ENCODE measurements at places on chromosomes 1 and 21.

DNA sequence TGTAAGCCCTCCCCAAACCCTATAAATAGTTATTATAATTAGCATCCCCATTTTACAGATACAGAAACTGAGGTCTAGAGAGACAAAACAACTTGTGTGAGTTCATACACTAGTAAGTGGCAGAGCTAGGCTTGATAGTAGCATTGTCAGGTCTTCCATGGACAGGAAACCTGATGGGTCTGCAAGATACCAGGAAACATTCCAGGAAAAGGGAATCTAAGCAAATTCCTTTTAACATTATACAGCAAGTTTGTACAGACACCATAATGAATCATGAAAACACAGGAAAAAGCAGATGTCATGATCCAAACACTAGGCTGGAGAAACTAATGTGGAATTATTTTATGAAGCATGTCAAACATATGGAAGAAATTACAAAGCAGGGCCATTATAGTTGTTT, 89.1 kb upstream of the KCNK2 start:
- DNase-seq: no peak

DNA sequence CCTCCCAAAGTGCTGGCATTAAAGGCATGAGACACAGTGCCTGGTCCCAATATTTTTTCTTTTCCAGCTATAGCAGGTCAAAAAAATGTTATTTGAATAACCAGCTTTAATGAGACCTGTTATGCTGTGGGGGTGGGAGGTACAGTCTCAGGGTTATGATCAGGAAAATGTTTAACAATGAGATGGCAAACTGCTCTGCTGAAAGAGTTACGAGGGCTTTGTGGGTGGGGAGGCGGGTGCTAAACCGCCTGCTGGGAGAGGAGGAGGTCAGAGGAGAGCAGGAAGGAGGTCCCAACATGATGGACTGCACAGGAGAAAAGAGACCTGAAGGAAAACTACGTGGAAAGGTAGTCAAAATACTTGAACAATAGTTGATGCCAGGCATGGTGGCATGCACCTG, 126.0 kb upstream of the B3GALT2 start:
- no peak for DNase-seq

DNA sequence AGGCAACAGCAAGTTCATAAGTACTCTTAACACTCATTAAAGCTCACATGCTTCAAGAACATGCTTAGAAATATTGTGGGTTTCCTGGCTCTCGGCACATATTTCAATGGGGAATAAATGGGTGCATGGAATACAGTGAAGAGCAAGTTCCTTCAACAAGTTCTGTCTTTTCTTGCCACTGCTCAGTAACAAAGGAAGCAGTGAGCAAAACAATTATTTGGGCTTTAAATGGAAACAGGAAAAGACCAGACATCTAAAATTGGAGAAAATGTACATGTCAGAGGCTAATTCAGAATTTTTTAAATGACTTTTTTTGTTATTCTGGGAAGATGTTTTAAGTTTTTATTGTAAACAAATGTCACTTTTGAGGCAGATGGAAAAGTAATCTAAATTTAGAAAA, 478.7 kb downstream of the SETD4 start:
- DNase-seq: no peak

- DNase-seq: no peak
These were observed 3.4 kb downstream of the BMP8A start for GRCh38 chr1:39494671-39495410.

DNA sequence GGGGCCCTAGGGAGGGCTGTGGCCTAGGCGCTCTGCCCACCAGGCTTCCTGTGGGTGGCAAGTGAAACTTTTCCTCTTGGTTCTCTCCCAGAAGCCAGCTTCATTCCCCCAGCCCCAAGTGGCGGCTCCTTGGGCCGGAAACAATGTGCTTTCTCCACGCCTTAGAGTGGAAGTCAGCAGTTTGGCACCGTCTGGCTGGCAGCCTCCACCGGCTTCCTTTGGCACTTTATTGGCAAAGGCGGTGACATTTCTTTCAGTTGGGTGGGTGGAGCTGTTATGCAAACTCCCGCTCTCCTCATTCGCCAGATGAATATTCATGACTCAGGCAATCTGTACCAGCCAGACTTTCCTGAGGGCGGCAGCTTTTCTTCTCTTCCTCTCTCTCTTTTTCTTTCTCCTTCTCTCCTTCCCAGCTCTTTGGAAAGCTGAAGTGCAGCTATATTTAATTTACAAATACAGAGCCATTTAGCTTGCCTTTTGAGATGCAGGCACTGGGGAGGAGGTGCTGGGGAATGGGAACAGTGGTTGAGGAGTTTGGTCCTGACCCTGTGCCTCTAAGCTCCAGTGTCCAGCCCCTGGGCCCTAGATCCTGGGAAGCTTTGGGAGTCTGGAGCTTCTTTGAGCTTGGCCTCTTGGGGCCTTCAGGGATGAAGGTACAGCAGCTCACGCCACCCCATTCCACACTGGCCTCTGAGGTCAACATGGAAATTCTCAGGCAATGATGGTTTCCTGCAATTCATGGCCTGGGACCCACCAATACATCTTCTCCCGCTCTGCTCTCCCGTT, 67.8 kb upstream of the POU3F1 start:
- DNase-seq: peak; percentile 97

GRCh38 chr1:153647346-153647714, 11.2 kb upstream of the SNAPIN start:
- no peak for DNase-seq

DNA sequence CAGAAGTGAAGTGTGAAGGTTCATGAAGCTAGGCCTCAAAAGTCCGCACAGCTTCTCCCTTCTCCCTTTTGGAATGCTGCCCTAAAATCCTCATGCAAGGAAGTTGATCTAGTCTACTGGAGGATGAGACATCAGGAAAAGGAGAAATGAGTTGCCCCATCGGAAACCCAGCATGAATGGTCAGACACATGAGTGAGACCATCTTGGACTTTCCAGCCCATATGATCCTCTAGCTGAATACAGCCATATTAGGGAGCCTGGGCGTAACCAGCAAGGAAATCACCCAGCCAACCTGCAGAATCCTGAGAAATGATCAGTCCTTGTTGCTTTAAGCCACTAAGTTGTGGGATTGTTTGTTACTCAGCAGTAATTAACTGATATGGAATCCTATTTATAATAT, 12.5 kb downstream of the DBT start:
- DNase-seq: no peak

GRCh38 chr1:914891-915280, 8.8 kb upstream of the SAMD11 start:
- DNase-seq: no peak

GRCh38 chr1:66730462-66730861, 21.8 kb upstream of the DYNLT5 start:
- DNase-seq: no peak

DNA sequence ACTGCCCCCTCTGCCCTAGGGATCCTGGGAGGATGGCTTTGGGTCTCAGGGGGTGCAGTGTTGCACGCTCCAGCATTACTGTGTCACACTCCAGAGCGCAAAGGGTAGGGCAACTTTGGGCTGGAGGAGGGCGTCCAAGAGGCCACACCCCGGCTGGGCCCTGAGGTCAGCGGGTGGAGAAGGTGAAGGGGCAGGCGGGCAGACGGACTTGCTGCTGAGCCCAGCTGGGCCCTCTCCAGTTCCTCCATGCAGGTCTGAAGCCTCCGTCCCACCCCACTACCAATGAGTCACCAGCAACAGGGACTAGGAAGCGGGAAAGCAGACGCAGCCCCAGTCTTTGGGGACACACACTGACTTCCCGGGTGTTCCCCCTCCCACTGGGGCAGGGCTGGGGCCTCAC, 116.0 kb downstream of the CASZ1 start:
- no peak for DNase-seq

DNA sequence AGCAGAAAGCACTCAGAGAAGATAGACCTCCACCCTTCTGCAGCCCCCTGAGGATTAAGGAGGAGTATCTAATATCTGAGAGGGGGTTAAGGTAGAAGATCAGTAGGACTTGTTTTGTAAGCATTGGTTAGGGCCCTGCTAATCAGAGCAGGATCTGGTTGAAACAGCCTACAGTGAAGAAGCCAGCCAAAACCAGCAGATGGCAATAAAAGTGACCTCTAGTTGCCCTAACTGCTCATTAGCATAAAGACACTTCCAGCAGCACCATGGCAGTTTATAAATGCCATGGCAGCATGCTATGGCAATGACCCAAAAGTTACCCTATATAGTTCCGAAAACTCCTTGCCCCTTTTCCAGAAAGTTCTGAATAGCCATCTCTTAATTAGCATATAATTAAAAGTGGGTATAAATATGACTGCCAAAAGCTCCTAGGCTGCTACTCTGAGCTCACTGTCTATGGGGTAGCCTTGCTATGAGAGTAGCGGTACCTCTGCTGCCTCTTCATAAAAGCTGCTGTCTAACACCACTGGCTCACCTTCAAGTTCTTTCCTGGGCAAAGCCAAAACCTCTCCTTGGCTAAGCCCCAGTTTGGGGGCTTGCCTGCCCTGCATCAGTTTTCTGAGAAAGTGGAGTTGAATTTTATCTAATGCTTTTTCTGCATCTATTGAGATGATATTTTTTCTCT, 254.2 kb downstream of the PAPPA2 start:
- no peak for DNase-seq

- no peak for DNase-seq
These were observed 55.2 kb downstream of the SLC9A1 start for GRCh38 chr1:27099587-27100334.

- DNase-seq: no peak
These were observed 344.2 kb upstream of the KAZN start for GRCh38 chr1:14254251-14254650.

- no peak for DNase-seq
These were observed 267.8 kb downstream of the C1orf94 start for GRCh38 chr1:34444516-34444915.

DNA sequence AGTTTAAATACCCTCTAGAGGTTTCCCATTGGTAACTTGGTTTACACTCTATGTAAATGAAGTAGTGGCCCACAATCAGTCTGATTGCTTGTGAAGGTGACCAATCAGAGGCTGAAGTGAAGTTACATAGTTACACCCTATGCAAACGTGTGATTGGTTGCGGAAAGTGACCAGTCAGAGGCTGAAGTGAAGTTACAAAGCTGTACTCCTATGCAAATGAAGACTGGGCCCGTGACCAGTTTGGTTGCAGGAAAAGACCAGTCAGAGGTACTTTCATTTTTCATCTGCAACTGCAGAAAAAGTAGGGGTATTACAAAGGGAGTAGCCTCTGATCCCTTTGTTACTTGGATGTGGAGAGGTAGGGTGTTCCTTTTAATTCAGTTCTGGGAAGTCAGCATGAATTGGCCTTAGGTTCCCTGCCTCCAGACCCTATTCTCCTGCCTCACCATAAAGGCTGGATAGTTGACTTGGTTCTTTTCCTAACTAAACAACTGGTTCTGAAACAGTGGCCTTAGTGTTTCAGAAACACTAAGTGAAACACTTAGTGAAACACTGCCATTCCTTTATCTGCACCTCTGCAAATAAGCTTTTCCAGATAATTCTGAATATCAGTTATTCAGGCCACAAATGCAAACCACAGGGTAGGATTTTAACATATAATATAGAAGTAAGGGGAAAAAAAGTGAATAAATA, 39.3 kb downstream of the MAGI3 start:
- DNase-seq: no peak

DNA sequence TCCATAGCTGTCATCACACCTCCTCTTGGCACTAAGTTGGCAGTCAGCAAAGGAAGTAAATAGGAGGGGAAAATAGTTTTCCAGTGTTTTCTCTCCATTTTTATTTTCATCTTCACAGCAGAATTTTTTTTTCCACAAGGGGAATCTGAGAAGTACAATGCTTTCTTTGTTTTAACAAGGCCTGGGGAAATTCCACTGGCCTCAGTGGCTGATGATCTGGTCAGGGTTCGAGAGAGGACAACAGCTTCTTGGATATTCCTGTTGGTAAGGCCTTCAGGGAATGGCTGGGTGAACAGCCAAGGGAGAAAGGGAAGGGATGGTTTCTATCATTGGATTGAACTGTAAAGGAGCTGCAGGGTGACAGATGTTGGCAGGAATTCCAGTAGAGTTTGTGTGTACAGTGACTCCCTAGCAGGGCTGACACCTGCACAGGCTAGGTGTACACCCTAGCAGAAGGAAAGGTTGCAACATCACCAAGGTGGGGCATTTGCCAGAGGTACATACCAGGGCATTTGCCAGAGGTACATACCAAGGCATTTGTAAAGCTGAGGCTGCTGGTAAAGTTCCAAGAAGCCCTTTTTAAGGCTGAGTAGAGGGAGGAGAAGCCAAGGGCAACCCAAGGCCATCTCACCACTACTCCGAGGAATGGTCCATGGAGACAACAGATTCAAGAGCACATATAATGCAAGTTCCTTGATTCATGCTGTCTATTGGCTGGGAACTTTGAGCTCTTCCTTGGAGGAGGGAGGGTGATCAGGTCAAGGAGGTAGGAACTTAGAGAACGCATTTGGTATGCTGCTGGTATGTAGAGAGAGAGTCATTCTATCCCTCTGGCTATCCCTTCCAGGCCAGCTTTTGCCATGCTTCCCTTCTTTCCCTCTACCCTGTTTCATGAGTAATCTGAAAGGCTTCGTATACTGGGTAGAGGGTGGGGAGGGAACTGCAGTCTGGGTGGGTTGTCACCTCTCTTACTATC, 3.1 kb downstream of the GJA5 start:
- no peak for DNase-seq

GRCh38 chr1:14654554-14654953, 56.1 kb downstream of the KAZN start:
- DNase-seq: peak; percentile 17

GRCh38 chr1:18546026-18546425, 65.3 kb downstream of the KLHDC7A start:
- no peak for DNase-seq

GRCh38 chr1:156257711-156258110, 9.9 kb upstream of the PAQR6 start:
- no peak for DNase-seq

DNA sequence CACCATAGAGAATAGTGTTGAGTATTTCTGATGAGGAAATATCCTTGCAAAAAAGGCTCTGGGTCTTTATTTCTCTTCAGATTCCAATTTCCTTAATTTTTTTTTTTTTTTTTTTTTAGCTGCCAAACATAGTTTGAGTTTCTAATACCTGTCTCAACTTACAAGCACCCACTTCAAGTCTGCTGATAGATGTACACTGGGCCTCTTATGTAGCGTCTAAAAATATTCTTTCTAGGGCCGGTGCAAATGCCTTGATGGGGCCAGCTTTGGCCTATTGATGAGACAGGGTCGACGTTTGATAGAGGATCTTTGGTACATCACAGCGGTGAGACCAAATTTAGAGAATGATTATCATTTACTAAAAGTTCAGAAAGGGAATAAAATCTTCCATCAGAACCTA, 626.4 kb downstream of the LMO4 start:
- DNase-seq: no peak

- no peak for DNase-seq
These were observed 883 bp downstream of the SLC66A1 start for GRCh38 chr1:19312782-19313635.

- DNase-seq: no peak
These were observed 97.1 kb downstream of the FASLG start for GRCh38 chr1:172756024-172756423.
